CD8-positive, alpha-beta memory T cell (primary cell): ENCODE measurements at places on chromosomes 5 and 9. TPM values are rescaled to one million over a fixed set of nuclear protein-coding genes. Genes with fewer than 3 reads are reported as not detected.

Gene PRSS3
- total RNA-seq = 0.72 TPM

GRCh38 chr5:172999974-173000373 lies 16.4 kb downstream of the ATP6V0E1 start:
- no peaks in the 10 kb centered on the region for H3K27me3 ChIP-seq
- H3K4me3 ChIP-seq = no peak overlapping the region
- H3K27ac ChIP-seq = no peak overlapping the region

DNA sequence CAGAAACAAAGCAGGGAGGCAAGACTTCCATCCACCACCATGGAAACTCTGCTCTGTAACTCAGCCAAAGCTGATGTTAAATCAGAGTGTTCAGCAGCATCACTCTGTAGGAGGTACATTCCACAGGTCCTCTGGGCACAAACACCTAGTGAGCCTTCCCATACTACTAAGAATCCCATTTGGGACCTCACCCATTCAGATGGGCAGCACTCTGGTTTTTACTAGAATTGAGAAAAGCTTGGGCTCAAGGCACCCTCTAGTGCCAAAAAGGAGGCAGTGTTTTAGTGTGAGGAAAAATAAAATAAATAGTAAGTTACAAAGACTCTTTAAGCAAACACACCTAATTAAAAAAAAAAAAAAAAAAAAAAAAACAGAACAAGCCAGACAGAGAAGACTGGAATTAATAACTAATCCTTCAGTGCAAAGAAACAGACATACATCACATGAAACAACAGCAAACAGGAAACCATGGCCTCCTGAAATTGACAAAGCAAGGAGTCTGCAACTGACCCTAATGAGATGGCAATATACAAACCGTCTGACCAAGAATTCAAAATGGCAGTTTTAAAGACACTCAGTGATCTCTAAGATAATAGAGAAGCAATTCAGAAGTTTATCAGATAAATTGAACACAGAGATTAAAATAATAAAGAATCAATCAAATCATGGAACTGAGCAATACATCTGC lies 159.5 kb downstream of the GNA14 start:
- H3K27ac ChIP-seq = no peak overlapping the region
- H3K27me3 ChIP-seq = no peaks in the 10 kb centered on the region
- DNase-seq = no peak

- no peaks in the 10 kb centered on the region for H3K36me3 ChIP-seq
- no peak overlapping the region for H3K4me3 ChIP-seq
- H3K27ac ChIP-seq = no peak overlapping the region
- no peaks in the 10 kb centered on the region for H3K27me3 ChIP-seq
Observed at GRCh38 chr9:76198336-76198735, 195.9 kb downstream of the RFK start.

GRCh38 chr9:98129451-98129881 lies 10.4 kb upstream of the TRIM14 start:
- no peak overlapping the region for H3K4me3 ChIP-seq
- H3K36me3 ChIP-seq = no peaks in the 10 kb centered on the region
- H3K27ac ChIP-seq = no peak overlapping the region
- H3K27me3 ChIP-seq = no peaks in the 10 kb centered on the region
- DNase-seq = no peak

DNA sequence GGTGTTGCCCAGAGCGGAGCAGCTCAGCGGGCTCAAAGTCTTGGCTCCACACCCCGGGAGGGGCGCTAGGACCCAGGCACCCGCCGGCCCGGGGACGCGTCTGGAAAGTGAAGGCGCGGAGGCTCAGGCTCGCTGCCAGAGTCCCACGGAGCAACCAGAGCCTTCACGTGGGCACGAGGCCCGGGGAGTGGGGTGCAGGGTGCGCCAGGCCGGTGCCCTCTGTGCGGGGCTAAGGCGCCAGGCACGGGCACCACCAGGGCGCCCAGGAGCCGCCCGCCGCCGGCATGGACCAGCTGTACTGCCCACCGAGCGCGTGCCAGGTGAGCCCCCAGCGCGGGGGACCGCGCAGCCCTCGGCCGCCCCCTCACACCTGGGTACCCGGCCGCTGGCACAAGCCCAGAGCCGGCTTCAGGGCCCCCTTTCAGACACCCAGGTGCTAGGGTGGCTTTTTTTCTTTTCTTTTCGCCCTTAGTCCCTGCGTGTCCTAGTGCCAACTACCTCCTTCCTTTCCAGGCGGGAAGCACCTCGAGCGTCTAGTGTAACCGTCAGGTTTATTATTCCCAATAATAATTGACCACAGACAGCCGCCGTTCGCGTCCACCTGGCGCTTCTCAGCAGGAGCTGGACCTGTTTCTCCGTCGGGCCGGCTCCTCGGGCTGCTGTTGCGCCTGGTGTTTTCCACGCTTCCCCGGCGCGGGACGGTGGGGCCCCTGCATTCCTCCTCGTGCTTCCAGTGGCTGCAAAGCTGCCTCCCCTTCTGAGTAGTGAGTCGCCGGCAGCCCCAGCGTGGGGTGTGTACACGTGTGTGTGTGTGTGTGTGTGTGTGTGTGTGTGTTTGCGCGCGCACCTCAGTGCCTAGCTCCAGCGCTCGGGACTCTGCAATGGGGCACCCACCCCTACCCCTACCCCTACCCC lies 30.1 kb upstream of the PDE8B start:
- H3K36me3 ChIP-seq = no peaks in the 10 kb centered on the region
- no peak for DNase-seq
- no peak overlapping the region for H3K27ac ChIP-seq
- no peak overlapping the region for H3K4me3 ChIP-seq

- no peak overlapping the region for H3K4me3 ChIP-seq
- no peaks in the 10 kb centered on the region for H3K27me3 ChIP-seq
- no peak overlapping the region for H3K27ac ChIP-seq
- no peak for DNase-seq
- no peaks in the 10 kb centered on the region for H3K4me1 ChIP-seq
- no peaks in the 10 kb centered on the region for H3K36me3 ChIP-seq
Observed at GRCh38 chr9:134230092-134230941, 66.0 kb upstream of the RNU6ATAC start.

GRCh38 chr5:133196441-133197085 lies 144.8 kb downstream of the HSPA4 start:
- no peaks in the 10 kb centered on the region for H3K27me3 ChIP-seq
- H3K4me3 ChIP-seq = no peak overlapping the region
- H3K4me1 ChIP-seq = no peaks in the 10 kb centered on the region
- H3K36me3 ChIP-seq = no peaks in the 10 kb centered on the region
